ENCODE measurements at places on chromosomes 1 and 21.

DNA sequence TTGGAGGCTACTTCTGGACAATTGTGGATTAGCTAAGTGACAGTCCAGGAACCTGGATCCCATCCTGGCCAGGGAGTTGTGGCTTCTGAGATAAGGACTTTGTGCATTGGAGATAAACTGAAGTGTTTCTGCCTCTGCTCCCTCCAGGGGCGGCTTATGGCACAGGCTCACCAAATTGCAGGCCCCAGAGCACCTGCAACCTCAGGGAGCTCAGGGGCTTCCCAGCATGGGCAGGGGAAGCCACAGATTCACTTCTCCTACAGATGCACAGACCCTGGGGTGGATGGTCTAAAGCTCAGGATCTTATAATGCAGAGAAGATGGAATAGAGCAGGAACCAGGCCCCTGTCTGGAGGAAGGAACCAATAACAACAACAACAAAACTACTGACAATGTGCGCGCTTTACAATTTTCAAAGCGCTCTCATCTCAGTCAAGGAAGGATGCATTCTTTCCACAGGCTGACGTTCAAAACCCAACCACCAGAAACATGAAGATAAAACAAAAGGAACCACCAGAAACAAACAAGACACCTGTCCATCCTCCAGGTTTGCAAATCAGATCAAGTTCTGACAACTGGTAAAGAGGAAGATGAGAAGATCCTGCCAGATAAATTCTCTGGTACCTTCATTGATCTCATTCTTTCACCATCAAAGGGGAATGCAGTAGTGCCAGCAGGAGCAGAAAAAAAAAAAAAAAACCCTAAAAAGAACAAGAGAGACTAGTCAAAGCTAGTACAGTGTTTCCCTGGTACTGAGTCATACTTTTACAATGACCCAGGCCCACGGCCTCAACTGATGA lies 121.0 kb upstream of the IRF2BP2 start:
- DNase-seq, result no peak

- DNase-seq, result no peak
These were observed 3.6 kb downstream of the NUP210L start for GRCh38 chr1:154151311-154151710.

- DNase-seq, result no peak
These were observed 2.3 kb downstream of the EGLN1 start for GRCh38 chr1:231419738-231420298.

- DNase-seq, result peak; percentile 46
These were observed 138.6 kb upstream of the JUN start for GRCh38 chr1:58922302-58923089.

GRCh38 chr21:38956007-38956406 lies 150.3 kb downstream of the ETS2 start:
- no peak for DNase-seq

DNA sequence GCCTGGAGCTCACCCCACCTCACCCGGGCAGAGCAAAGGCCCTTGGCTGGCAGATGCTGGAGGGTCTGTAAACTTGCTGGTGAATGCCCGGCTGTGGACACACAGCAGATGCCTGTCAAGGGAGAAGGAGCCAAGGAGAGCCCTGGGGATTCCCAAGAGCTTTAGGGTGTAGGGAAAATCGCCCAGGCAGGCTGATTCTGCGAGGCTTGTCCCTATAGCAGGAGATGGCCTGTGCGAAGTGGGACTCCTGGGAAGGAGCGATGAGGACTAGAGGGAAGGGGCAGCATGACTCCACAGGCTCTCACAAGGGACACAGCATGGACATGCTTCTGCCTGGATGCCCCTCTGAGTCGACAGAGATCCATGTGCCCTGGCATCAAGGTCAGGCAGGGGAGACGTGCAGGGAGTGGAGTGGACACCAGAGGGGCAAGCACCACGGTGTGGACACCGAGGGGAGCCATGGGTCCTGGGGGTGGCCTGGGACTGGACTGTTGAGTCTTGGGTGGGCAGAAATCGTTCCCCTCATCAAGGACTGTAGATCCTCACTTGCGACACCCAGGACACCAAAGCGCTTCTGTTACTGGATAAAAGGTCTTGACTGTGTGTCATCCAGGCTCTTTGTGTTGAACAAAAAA lies 71.4 kb upstream of the ABCG1 start:
- DNase-seq, result no peak

GRCh38 chr21:31710586-31710985 lies 21.3 kb downstream of the SCAF4 start:
- no peak for DNase-seq

GRCh38 chr1:51928896-51929295 lies 50.4 kb upstream of the NRDC start:
- no peak for DNase-seq

- DNase-seq, result no peak
These were observed 381.5 kb downstream of the OMA1 start for GRCh38 chr1:58165073-58165472.

GRCh38 chr1:995665-996633 lies 3.9 kb downstream of the HES4 start:
- no peak for DNase-seq

DNA sequence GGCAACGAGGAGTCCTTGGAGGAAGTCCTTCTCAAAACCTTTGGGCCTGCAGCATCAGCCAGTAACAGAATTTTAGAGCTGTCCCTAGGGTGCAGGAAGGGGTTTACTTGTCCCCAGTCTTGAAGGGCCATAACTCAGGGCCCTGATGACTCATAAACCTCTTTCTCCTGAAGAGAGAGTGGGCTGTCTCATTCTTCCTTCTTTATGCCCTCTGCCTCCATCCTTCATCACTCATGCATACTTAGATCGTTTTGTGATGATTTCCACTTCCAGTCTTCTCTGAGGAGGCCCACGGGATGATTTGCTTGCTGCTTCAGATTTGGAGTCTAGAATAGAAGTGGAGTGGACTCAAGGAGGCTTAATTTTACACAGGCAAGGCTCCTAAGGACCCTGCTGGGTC lies 60.2 kb downstream of the NDUFS5 start:
- DNase-seq, result no peak

GRCh38 chr1:55275151-55275748 lies 60.1 kb upstream of the USP24 start:
- no peak for DNase-seq

DNA sequence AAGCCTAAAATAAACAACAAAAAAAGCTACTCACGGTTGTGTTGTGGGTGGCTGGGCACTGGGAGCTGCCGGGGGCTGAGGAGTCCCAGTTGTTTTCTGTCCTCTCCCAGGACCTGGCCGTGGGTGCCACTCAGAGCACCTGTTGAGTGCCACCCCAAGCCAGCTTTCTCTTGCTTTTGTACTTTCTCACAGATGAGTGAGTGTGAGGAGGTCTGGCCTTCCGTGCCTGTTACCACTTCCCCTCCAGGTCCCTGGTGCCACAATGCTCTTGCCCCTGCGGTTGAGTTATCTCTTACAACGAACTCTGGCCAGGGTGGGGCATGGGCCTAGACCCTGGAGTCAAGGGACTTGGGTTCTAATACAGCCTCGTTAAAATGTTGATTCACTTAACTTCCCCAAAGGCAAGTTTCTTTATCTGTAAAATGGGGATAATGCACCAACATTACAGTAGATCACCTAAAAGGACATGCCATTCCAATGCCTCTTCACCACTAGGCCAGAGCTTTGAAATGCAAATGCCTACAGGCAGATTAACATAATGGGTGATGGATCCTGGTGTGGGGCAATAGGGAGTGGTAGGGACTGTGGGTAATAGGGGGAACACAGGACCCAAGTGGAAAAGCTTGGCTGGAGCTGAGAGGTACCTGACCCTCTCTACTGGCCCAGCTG lies at the start of gene CNR2:
Gene CNR2, minus strand, starts transcription at position 151 of the 669 bp plus-strand sequence. CDS start 37,745 bp downstream, outside the sequence.
- no peak for DNase-seq

DNA sequence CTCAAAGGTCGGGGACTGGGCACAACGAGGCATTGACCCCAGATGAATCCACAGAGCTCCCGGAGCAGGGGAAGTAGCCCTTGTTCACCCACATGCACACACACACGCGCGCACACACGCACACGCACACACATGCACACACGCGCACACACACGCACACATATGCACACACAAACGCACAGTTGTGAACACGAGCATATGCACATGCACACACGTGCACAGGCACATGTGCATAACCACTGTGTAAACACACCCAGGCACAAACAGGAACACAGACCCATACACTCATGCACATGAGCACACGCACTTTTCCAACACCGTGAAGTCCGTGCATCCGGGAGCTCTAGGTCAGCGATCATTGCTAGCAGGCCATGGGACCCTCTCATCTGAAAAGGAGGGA lies 176.8 kb upstream of the ARHGEF16 start:
- DNase-seq, result no peak

DNA sequence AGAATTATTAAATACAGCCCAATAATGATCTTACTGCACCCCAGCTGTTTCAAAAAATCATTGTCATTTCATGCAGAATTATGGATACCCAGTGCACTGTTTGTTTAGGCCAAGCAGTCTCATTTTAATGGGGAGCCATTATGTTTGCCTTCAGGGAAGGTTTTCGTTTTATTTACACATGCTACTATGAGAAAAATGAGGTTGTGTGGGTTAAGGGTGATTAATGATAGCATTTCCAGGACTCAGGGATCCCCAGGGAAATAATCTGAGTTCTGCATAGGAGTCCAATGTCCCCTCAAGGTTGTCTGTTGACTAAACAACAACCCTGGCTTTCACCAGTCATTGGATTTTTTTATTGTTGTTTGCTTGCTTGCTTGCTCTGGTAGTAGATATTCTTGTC lies 71.0 kb upstream of the ZP4 start:
- DNase-seq, result no peak

- no peak for DNase-seq
These were observed 838.2 kb upstream of the RGS18 start for GRCh38 chr1:191320062-191320461.

DNA sequence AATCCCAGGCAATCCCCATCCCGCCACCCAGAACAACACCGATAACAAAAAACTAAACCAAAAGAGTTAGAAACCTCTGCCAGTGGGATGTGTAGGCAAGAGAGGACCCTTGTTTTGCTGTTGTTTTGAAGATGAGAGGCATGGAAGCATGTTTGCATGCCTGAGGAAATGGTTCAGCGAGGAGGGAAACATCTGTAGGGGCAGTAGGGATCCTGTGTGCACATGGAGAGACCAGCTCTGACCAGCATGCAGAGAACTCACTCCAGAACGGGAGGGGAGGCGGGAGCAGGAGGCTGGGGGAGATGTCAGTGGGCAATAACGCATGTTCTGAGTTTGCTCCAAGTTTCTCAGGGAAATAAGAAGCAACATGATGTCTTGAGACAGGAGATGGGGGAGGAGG lies 5.3 kb downstream of the CLDN14 start:
- DNase-seq, result no peak

GRCh38 chr1:85473390-85473789 lies 8.4 kb upstream of the DDAH1 start:
- no peak for DNase-seq

DNA sequence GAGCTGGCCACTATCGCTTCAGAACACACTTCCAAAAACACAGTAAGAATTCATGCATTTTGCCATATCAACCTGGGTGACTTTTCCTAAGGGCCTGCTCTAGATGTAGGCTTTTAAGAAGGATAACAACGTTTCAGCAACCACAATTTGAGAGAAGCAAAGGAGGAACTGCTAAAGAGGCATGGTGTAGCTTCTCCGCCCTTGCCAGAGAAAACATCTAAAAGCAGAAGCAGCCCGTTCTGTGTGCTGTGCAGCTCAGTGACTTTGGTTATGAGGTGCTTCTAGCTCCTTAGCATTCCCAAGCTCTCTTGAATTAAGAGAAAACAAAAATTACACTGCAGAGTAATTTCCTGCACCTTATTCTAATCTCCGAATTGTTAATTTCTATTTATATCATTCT lies 2.7 kb downstream of the PER3 start:
- no peak for DNase-seq

DNA sequence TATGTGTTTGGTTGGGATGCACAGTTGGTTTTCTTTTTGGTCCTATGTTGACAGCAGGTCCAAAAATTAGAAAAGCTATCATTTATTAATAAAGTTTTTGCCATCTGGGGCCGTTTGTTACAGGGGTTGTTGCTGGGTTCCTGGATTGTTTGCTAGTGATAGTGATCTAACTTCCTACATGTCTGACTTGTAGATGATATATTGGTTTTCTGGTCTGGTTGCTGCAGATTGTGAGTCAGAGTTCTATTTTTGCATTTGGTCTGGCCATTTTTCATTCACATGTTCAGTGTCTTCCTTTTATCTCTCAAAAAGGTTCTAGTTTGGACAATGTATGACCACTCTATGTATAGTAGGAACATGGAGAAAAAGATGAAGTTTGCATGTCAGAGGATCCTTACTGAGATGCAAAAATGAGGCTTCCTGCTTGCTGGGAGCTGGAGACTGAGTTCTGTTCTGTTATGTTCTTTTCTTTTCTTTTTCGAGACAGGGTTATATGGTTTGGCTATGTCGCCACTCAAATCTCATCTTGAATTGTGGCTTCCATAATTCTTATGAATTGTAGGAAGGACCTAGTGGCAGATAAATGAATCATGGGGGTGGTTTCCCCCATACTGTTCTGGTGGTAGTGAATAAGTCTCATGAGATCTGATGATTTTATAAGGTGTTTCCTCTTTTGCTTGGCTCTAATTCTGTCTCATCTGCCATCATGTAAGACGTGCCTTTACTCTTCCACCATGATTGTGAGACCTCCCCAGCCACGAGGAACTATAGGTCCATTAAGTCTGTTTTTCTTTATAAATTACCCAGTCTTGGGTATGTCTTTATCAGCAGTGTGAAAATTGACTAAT lies 4.2 kb upstream of the NVL start:
- DNase-seq, result no peak

DNA sequence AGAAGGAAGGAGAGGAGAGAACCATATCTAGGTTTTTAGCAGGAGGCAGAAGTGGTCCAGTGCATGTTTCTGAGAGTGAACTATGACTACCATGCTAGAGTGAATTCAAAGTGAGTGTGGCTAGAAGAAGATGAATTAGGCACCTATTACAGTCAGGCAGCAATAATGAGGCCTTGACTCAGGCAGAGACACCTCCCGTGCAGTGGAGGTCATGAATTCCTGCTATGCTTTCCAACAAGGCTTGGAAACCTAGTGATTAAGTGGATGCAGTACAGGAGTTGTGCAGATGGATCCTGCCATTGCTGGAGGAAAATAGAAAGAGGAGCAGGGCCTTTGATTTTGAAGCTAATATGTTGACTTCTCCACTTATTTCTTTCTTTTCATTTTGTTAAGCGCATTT lies 581.5 kb downstream of the RWDD3 start:
- DNase-seq, result no peak

GRCh38 chr1:184022668-184023067 lies 14.9 kb downstream of the COLGALT2 start:
- no peak for DNase-seq

DNA sequence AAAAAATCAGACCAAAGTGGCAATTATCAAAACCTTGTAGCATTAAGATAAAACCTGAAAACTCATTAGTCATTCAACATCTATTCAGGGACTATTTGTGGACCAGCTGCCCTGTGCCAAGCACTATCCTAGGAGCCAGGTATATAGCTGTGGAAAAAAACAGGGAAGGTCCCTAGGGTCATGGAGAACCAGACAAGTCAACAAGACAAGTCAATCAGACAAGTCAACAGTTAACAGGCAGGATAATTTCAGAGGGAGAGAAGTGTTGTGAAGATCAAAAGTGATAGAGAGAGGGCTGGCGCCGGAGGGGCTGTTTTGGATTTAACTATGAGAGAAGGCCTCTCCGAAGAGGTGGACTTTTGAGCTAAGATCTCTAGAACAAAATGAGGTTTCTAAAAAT lies 3.3 kb upstream of the ATP1A4 start:
- DNase-seq, result no peak

Measured in gastrocnemius medialis (tissue), 4 donors.